ENCODE measurements at places on chromosomes 4 and X.

DNA sequence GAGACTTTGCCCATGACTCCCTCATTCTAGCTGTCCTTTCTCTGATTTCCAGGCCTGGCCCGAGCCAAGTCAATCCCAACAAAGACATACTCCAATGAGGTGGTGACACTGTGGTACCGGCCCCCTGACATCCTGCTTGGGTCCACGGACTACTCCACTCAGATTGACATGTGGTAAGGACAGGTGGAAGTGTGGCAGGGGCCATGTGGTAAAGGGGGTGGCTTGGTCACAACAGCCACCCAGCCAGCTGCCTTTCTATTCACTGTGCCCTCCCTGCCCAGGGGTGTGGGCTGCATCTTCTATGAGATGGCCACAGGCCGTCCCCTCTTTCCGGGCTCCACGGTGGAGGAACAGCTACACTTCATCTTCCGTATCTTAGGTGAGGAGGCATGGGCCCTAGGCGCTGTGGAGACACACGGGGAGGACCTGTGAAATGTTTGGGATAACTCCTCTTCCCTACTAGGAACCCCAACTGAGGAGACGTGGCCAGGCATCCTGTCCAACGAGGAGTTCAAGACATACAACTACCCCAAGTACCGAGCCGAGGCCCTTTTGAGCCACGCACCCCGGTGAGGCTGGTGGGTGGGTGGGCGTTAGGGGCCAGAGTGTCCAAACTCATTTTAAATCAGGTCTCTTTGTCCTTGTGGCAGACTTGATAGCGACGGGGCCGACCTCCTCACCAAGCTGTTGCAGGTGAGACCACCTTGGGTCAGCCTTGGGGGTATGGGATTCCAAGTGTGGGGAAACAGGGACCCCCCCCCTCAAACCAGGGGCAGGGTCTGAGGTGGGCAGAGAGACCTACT, 6.1 kb upstream of the USP11 start:
- DNase-seq: no peak

DNA sequence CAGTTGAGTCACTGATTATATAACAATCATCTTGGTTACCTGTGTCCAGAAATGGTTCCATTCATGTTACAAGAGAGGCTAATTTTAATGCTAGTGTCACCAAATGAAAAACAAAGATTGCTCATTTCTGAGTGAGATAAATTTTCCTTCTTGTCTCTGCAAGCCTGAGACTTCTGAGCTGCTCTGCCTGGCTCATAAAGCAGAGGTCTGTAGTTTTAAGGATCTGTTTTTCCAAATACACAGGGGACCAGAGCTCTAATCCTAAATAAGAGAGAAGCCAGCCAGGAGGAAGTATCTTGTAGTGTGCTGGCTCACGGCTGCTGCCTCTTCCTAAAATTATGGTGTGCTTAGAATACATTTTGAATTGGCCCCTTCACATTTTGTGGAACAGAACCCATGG, 42.6 kb downstream of the CLDN34 start:
- no peak for DNase-seq

DNA sequence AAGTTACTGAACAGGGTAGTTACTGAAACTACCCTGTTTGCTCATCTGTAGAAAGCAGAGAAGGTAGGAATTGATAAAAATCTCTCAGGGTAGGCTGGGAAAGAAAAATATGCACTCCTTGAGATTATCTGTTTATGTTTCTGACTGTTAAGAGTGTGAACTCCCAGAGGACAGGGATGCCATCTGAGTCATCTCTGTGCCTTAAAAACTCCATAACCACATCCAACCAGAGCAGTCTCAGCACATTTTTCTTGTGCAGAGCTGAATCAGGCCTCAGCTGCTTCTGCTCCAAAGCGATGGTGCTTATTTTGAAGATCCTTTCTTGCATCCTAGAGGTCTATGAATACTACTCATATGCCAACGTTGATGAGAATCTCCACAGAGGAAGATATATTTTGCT, 9.9 kb downstream of the CENPVL3 start:
- DNase-seq: no peak

DNA sequence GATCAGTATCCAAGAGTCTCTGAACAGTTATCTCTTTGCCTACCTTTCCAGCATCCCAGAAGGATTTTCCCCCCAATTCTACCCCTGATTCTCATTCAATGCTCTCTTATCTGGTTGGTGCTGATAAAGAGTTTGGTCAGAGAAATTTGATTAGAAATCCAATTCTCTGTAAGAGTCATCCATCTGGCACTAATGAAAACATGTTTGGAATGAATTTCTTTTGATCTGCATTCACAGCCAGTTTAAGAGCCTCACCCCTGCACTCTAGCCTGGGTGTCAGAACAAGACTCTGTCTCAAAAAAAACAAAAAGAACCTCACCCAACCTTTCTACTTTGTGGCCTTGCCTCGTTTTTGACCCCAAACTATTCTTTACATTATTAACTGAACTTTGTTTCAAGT, 122.1 kb downstream of the MANBA start:
- no peak for DNase-seq

- peak; percentile 1 for DNase-seq
Measured at GRCh38 chrX:103063191-103063845, 653 bp downstream of the BEX1 start.

GRCh38 chr4:82839624-82840023, 41.0 kb upstream of the SCD5 start:
- no peak for DNase-seq

- no peak for DNase-seq
Measured at GRCh38 chr4:7530932-7531639, 96.4 kb upstream of the PSAPL1 start.

DNA sequence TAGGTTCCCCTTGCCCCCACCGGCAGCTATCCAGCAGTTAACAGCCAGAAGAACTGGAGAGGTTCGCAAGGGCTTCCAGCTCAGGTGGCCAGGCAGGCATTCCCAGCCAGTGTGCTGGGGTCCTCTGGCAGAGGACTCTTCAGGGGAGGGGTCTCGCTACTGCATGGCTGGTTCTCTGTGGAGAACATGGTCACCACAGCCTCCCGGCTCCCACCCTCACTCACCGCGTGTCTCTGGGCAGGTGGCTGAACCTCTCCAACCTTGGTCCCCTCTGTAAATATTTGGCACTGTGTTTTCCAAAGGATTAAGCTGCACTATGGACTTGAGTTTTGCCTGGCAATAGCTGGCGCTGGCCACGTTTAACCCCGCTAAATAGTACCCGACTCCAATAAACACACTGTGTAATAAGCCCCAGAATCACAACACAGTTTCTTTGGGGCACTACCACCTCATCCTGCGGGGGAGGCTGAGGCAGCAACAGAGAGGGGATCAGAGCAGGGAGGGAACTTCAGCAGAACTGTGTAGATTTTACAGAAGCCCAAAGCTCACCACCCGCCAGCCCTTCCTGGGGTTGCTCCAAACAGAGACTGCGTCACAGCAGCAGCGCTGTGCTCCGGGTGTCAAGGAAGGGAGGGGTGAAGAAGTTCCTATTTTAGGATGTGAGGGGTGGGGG, 15.2 kb downstream of the BCOR start:
- DNase-seq: no peak

DNA sequence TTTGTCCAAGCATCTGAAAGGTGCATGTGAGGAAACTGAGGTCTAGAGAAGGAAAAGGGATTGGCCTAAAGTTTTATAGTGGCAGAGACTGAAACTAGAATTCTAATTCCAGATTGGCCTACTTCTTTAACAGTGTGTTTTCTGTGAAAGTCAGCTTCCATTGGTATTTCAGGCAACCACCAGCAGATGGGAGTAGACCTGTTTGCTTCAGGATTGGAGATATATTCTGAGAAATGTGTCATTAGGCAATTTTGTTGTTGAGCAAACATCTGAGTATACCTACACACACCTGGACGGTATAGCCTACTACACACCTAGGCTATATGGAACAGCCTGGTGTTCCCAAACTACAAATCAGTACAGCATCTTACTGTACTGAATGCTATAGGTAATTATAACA, 207.3 kb upstream of the RADX start:
- no peak for DNase-seq

DNA sequence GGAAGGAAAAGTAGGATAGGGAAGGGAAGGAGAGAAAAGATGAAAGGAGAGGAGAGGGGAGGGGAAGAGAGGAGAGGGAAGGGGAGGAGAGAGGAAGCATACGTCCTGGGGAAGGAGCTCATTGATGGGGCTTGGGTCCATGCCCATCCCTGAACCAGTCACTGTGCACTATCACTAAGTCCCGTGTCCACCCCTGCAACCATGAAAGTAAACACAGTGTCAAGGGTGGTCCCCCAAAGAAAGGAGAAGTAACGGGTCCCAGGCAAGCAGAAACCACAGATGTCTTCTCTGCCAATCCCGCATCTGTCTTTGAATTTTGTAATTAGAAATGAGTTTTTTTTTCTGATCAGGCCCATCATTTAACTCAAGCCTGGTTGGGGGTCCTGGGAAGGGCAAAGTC, 55.2 kb downstream of the LGI2 start:
- DNase-seq: no peak

- DNase-seq: no peak
Measured at GRCh38 chrX:17375367-17375636, 302 bp downstream of the NHS start.

- no peak for DNase-seq
Measured at GRCh38 chrX:141669689-141670088, 28.9 kb downstream of the SPANXD start.

- DNase-seq: no peak
Measured at GRCh38 chrX:41507919-41508318, 60.8 kb downstream of the NYX start.

DNA sequence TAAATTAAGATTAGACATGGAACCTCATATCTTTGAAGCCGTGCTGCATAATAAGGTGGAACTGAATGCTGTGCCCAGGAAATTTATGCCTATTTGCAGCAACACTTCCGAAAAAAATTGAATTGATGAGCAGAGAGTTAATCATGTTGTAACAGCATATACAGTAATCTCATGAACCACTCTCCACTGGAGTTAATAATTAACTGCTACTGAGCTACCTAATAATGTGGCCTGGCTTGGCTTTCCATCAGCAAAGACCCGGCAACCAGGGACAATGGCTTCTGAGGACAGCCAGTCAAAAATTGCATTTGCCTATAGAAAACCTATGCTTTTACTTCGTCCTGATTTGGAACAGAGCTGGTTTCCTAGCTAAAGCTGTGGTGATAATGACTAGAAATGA, 63.8 kb upstream of the GATB start:
- no peak for DNase-seq

GRCh38 chr4:76804096-76804495, 93.8 kb downstream of the SOWAHB start:
- DNase-seq: no peak

DNA sequence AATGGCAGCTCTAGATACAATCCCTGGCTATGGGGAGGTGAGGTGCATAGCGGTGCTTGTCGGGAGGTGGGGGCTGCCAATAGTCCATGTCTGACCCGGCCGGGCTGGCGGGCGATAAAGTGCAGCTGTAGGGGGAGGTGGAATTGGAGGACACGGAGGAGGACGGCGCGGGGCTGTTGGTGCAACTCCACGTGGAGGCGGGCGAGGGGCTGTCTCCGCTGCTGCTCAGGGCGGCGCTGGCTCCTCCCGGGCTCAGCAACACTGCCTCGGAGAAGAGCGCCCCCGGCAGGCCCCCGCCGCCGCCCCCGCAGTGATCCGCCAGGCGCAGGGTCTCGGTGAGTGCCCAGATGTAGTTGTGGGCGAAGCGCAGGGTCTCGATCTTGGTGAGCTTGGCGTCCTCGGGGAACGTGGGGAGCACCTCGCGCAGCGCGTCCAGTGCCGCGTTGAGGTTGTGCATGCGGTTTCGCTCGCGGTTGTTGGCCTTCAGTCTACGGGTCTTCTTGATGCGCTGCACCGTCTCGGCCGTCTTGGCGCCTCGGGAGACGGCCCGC, 1.3 kb downstream of the NEUROG2 start:
- no peak for DNase-seq

- no peak for DNase-seq
Measured at GRCh38 chr4:115279330-115279729, 165.9 kb upstream of the NDST4 start.

DNA sequence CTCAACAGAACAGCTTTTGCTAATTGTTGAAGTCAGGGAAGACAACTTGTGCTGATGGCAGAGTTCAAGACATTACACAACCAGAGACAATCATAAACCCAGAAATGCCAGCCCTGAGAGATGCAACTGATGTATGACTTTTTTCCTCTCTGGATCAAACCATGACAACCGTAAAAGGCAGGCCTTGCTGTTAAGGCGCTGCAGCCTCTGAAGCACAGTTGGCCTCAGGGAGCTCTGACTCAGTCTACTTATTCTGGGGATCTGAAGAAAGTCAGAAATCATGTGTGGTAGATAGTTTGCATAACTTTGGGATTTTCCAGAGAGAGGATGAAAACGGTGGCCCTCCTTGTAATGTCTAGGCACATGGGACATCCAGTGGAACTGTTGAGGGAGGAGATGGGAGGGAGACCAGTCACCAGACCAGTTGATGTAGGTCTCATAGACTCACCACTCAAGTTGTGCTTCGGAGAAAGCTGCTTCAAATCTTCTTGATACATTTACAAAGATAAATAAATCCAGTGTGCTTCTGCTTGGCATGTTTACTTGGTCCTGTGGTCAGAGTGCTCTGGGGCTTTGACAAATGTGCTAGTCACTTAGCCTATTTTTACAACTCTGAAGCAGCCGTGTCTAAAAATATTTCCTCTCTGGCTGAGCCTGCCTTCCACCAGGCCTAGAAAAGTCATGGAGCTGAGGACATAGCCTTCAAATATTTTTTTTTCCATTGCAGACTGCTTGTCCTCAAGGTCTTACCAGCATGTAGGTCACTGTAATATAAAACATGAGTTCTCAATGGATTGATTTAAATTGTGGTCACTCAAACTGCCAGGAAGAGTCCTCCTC, 7.5 kb downstream of the HADH start:
- no peak for DNase-seq

GRCh38 chr4:83153417-83153816, 38.9 kb upstream of the PLAC8 start:
- DNase-seq: no peak

DNA sequence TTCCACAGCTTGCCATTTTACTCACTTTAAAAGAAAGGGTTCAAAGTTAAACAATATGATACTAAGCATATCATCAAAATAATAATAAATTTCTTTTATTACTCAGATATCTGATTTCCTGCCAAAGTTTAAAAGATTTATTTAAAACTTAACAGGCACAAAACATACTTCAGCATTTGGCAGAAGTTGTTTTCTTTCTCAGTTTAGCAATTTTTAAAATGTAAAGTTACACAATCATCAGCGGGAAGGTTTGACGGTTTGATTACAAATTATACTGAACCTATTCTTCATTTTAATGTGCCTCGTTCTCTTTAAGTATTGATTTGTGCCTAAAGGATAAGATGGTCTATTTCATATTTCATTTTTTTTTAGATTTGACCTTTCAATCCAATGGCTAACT, 227.2 kb downstream of the APBB2 start:
- no peak for DNase-seq

Measured in SHP77 (cell line).